ENCODE measurements at places on chromosomes 7 and 10.
A peak's percentile ranks its signal among the peaks of the same experiment; 100 is the strongest.

DNA sequence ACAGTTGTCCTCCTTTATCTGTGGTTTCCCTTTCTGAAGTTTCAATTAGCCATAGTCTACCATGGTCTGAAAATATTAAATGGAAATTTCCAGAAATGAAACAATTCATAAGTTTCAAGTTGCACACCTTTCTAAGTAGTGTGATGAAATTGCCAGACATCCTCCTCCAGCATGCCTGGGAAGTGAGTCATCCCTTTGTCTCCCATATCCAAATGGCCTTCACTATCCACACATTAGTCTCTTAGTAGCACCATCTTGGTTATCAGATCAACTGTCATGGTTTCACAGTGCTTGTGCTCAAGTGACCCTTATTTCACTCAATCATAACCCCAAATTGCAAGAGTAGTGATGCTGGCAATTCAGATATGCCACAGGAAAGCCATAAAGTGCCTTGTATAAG lies 83.4 kb upstream of the PPP1R9A start:
- DNase-seq = no peak

DNA sequence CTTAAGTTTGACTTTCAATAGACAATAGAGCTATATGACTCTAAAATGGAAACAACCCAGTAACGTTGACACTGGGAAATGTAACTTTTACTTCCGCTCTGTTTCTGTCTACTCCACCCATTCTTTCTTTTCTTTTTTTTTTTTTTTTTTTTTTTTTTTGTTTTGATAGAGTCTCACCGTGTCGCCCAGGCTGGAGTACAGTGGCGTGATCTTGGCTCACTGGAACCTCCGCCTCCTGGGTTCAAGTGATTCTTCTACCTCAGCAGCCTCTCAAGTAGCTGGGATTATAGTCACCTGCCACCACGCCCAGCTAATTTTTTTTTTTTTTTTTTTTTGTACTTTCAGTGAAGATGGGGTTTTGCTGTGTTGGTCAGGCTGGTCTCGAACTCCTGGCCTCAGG lies 13.9 kb downstream of the PRSS2 start:
- DNase-seq = no peak

DNA sequence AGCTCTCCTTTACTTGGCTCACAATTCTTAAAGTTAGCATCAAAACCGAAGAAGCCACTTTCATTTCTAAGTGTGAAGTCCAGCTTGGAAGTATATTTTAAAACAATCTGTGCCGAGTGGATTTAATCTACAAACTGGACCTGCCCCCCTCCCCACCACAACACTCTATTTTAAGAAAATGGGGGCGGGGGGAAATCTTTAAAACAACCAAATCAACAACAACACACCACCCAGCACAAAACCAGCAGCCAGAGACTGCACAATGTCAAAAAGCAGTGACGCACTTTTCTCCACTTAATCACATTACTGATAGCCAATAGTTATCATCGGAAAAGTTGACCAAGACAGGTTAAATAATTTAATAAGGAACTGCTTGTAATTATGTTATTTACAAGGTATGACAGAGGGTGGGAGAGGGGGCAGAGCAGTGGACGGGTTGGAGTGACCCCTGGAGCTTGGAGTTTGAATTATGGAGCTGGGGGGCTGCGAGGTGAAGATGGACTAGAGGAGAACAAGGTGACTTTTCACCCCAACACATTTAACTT lies 2.8 kb downstream of the EBF3 start:
- no peak for DNase-seq

DNA sequence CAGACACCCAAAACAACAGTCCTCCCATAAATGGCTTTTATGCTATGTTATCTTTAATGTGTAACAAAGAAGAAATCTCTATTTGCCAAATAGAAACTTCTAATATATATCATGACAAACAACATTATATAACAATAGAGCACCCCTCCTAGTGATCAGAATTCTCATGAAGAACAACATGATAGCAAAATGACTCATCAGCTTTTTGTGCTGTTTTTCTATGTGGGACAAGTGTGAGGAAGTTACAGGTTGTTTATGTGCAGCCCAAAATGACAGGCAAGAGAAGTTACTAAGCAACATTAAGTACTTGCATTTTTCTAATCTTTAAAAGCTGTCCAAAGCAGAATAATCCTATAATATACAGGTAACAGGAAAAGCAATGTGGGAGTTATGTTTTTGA lies 7.7 kb downstream of the DGKB start:
- DNase-seq = no peak

GRCh38 chr10:89795840-89796239 lies 94.5 kb downstream of the KIF20B start:
- DNase-seq = no peak

GRCh38 chr7:101882005-101882421 lies 64.6 kb downstream of the CUX1 start:
- DNase-seq = no peak

DNA sequence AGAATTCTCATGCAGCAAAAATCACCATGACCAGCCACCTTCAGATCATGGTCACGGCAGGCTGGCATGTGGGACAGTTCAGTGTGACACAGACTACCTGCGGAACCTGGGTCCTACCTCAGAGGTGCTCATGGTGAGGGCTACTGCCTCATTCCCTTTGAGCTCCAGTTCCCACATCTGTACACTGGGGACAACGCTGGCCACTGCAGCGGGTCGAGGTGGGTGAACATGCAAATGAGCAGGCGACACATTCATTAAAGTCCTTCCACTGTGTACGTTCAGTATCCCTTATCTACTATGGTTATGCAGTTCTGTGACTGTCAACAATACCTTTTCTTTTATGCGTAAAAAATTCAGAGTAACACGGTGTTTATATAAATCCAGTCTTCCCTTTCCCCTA lies 218.7 kb upstream of the AOAH start:
- no peak for DNase-seq

DNA sequence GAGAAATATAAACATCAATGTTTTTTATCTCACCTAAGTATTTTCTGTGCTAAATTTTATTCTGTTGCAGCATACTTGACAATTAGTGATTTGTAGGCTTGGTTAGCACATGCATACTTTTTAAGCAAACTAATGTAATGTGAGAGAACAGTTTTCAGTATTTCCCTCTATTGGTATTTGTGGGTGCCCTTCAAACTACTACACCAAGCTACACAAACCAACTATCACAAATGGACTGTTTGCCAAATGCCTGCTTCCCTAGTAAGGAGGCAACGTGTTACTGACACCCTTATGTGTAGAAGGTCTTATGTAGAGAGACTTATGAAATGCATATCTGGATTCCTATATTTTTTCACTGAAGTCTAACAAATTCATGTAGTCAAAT lies 98.4 kb upstream of the FZD1 start:
- no peak for DNase-seq

DNA sequence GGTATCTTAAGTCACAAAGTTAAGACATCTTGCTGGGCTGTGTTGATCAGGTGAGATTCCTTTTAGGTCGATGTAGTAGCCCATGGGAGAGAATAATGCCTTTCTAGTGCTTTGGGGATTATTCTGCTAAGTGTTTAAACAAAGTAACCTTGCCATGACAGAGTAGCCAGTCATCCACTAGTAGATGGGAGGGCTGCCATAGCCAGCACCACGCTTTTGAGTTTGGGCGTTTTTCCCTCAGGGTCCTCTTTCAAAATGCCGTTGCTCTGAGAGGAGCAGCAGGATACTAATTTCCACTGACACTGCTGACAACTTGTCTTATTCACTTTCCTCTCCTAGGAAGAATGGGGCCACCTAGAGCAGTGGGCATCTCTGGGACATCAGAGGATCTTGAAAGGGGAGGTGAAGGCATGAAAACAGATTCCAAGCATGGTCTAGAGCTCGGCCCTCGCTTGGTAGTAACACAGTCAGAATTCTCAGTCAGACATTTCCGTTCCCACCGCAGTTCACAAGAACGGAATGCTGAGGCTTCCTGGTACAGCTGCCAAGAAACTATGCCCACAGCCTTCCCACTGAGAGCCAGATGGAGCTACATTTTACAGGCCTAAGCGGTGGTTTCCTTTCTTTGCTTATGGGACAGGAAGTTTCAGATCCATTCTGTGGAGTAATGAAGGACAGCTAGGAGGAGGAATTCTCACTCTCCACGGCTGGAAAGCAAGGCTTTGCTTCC lies 15.3 kb upstream of the RSU1 start:
- DNase-seq = no peak

GRCh38 chr10:83965473-83965872 lies 173.8 kb upstream of the GHITM start:
- no peak for DNase-seq

GRCh38 chr7:116271963-116272886 lies 61.9 kb downstream of the TES start:
- no peak for DNase-seq

DNA sequence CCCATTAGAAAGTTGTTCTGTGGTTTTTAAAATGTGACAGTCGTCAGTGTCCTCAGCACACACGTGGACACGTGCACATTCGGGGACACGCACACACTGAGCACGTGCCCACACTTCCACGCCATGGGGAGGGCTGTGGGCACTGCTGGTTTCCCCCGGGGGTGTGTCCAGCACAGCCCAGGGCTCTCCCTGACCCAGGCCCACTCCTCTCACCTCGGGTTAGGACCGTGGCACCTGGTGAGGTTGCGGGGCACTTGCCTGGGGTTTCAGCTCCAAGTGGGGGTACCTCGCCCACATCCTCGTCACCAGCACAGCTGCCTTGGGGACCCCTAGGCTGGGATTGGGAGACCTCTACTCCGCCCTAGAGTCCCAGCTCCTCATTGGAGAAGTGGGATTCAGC lies 20.7 kb downstream of the GET4 start:
- DNase-seq = no peak

- no peak for DNase-seq
These were observed 129.2 kb downstream of the TES start for GRCh38 chr7:116339564-116339963.

DNA sequence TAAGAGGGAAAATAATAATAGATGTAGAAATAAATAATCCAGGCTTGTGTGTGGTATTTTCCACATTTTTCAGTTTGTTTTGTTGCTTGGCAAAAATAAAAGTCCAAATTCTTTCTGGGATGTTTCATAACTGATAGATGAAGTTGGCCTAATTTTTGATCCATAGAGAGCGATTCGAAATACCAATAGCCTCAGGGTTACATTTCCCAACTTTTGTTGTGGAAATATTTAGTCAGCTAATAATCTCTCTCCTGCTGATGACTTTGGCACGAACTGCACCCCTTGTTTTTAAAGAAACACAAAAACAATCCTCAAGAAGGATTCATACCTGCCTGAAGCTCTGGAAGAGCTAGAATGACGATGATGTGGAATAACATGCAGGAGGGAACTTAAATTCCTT lies 483.2 kb downstream of the ADRA2A start:
- DNase-seq = no peak

DNA sequence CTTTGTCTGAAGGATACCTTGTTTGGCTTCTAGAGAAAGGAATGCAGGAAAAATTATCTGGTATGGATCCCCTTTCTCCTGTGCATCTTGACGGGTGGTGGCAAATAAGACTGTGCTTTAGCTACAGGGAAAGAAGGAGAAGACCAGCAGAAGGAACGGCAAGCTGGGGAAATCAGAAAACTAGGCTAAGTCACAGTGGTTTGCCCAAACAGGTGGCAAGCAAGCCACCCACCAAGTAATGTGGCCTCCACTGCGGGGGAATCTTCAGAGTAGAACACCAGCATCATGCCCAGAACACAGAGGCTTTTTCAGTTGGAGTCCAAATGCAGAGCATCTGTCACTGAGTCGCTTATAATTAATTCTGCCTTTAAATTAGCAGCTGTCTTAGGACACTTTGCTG lies 282.8 kb downstream of the PHF14 start:
- DNase-seq = no peak

GRCh38 chr10:105797234-105797890 lies 1156.3 kb downstream of the SORCS3 start:
- DNase-seq = peak; percentile 14

DNA sequence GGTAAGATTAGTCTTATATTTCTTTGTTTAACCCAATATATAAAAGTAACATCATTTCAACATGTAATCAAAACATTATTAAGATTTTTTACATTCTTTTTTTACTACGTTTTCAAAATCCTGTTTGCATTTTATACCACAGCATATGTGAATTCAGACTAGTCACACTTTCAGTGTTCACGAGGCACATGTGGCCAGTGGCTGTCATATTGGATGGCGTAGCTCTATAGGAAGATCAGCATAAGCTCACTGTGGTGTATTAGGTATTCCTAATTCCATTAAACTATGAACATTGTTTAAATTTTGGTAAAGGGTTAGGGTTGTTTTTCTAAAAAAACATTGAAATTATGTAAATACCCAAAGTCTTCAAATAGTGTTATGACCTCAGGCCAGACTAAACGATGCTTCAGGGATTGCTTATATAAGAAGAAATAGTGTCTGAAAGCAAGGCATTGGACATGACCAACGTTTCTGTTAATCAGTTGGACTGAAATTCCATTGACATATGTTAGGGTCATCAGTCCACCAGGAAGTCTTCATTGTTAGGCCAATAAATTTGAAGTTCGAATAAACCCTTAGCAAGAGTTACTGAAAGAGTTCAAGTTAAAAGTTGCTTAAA lies 97.0 kb downstream of the BICC1 start:
- no peak for DNase-seq

DNA sequence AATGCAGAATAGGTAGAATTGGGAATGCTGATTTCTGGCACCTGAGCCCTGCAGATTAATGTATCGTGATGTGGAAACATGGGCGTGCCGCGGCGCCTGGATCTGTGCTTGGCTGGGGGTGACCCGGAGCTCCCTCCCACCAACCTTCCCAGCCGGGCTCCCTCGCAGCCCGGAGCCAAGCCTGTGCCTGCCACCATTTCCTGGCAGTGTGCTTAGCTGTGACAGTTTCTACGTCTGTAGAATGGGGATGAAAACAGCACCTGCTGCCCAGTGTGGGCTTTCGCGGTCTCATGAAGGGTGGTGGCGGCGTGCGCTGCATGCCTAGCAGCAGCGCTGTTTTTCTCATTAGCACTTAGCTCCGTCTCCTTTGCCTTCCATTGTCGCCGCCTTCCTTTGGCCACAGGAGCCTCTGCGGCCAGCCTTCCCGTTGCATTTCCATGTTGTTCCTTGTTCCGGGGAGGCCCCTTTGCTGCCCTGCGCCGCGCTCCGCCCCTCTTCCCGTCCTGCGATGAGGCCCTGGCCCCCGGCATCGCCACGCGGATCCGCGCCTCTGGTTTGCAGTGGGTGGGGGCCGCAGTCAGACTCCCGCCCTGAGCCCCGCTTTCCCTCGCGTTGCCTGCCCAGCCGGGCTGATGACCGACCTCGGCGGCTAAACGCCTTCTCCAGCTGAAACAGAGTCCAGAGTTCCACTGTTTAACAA lies 84.2 kb downstream of the CUL1 start:
- DNase-seq = no peak

GRCh38 chr7:102933763-102934162 lies 21.0 kb downstream of the LRRC17 start:
- no peak for DNase-seq

- DNase-seq = no peak
These were observed 692.6 kb upstream of the COBL start for GRCh38 chr7:52009181-52009580.
